ENCODE measurements at places on chromosomes 1 and 21.

- DNase-seq: no peak
Observed at GRCh38 chr1:114723457-114723856, 6.9 kb upstream of the NRAS start.

- DNase-seq: no peak
Observed at GRCh38 chr1:156146769-156147405, 6.5 kb upstream of the SEMA4A start.

- peak; percentile 82 for DNase-seq
Observed at GRCh38 chr1:94792473-94793295, 27.5 kb upstream of the SLC44A3 start.

- no peak for DNase-seq
Observed at GRCh38 chr1:244405856-244406255, 45.9 kb downstream of the ADSS2 start.

GRCh38 chr1:12201352-12202189 lies 28.3 kb upstream of the VPS13D start:
- DNase-seq: no peak

DNA sequence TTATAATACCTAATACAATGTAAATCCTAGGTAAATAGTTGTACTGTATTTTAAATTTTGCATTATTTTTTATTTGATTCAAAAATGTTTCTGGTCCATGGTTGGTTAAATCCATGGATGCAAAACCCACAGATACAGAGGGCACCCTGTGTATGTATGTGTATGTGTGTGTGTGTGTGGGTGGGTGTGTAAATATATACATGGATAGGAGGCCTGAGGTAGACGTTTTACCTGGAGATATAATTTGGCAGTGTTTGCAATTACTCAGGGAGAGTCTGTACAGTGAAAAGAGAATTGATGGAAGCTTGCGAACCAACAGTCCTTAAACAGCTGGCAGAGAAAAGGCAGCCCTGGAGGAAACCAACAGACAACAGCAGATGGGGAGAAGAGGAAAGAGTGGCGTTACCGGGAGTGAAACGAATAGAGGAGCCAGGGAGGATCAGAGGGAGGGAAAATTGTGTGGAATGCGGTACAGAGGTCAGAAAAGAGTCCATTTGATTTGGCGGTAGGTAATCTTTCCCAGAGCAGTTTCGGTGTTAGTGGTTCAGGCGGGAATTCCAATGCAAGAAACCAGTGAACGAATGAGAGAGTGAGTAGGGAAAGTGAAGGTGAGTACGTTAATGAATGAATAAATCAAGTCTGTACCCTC lies 47.9 kb upstream of the NBL1 start:
- DNase-seq: no peak

DNA sequence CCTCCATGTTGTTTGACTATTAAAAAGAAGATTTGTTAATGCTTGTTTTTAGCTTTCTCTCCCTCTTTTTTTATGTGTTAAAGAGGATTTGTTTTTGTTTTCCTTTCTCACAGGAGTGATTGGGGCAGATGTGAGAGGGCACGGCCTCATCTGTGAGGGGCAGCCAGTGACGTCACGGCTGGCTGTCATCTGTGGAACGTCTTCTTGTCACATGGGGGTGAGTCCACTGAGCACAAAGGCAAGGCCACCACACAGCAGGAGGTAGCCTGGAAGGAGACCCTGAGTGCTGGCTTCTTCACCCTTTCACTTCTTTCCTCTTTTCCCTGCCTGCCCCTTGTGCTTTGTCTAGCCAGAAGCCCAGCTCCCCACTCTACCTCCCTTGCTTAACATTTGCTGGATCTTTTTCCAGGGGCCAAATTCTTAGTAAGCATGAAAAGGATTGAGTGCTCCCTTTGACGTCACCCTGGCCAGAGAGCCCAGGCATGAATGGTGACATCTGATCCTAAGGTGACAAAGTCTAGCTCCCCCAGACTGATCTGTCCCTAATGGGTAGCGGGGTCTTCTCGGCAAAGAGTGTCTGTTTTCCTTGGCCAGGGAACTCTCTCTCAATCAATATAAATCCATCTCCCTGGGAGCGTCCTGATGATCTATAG lies 257.2 kb downstream of the FGGY start:
- DNase-seq: no peak

GRCh38 chr1:206590025-206590758 lies 22.1 kb downstream of the EIF2D start:
- peak; percentile 89 for DNase-seq

- DNase-seq: no peak
Observed at GRCh38 chr1:183003203-183003602, 20.0 kb upstream of the LAMC1 start.

GRCh38 chr1:99570486-99571089 lies 75.3 kb upstream of the PALMD start:
- no peak for DNase-seq

DNA sequence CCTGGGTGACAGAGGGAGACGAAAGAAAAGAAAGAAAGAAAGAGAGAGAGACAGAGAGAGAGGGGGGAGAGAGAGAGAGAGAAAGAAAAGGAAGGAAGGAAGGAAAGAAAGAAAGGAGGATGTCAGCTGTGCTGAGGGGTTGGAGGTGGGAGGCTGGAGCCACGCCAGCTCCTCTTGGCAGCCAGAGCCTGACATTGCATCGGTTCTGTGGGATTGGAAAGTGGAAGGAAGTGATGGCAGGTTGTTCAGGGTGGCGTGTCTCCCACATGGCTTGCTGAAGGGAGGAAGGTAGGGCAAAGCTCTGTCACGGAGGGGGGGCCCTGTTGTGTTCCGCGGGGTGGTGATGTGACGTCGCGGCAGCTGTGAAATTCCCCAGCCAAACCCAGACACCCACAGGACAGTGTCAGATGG lies 30.7 kb downstream of the EIF2D start:
- no peak for DNase-seq

DNA sequence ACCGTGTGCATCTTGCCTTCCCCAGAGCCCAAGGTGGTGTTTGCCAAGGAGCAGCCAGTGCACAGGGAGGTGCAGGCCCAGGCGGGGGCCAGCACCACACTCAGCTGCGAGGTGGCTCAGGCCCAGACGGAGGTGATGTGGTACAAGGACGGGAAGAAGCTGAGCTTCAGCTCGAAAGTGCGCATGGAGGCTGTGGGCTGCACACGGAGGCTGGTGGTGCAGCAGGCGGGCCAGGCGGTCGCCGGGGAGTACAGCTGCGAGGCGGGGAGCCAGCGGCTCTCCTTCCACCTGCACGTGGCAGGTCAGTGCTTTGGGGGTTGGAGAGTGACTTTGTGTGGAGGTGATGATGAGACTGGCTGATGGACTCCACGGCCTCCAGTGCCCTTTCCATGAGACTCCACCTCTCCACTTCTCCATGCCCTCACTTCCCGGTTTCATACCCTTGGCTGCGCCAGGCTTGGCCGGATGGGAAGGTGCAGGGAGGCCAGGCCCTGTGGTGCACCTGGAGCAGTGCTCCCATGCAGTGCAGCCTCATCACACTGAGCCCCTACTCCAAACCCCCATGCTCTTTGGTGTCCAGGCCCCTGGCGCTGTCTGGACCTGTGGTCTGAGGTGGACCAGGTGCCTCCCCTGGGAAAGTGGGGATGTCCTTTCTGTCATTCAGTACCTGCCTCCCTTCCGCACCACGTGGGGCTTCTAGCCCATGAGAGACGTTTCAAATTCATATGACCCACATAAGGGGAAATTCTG lies 49.0 kb downstream of the OBSCN start:
- no peak for DNase-seq

- DNase-seq: no peak
Observed at GRCh38 chr1:184861755-184862336, 107.2 kb upstream of the EDEM3 start.

DNA sequence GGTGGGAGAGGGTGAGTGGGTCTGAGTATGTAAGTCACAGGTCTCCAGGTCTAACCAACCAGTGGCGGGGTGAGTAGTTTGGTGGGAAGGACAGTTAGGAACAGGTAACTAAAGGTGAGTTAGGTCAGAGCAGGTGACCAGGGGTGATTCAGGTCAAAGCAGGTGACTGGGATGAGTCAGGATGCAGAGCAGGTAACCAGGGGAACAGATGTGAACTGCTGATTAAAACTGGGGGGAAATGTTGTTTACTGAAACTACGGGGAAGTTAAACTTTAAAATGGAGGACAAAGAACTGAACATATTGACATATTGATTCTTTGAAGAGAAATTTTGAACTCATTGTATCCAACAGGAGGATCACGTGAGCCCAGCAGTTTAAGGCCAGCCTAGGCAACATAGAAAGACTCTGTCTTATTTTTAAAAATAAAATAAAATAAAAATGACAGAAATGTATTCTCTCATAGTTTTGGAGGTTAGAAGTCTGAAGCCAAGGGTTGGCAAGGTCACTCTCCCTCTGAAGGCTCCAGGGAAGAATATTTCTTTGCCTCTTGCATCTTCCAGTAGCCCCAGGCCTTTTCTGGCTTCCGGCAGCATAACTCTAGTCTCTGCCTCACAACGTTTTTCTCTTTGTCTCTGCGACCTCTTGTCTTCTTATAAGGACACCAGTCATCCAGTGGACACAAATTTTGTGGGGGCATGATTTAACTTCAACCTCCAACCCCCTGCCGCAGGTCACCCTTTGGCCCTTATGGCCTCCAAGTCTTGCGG lies 64.3 kb upstream of the TINAGL1 start:
- no peak for DNase-seq

- no peak for DNase-seq
Observed at GRCh38 chr1:218811497-218811896, 362.2 kb upstream of the LYPLAL1 start.

DNA sequence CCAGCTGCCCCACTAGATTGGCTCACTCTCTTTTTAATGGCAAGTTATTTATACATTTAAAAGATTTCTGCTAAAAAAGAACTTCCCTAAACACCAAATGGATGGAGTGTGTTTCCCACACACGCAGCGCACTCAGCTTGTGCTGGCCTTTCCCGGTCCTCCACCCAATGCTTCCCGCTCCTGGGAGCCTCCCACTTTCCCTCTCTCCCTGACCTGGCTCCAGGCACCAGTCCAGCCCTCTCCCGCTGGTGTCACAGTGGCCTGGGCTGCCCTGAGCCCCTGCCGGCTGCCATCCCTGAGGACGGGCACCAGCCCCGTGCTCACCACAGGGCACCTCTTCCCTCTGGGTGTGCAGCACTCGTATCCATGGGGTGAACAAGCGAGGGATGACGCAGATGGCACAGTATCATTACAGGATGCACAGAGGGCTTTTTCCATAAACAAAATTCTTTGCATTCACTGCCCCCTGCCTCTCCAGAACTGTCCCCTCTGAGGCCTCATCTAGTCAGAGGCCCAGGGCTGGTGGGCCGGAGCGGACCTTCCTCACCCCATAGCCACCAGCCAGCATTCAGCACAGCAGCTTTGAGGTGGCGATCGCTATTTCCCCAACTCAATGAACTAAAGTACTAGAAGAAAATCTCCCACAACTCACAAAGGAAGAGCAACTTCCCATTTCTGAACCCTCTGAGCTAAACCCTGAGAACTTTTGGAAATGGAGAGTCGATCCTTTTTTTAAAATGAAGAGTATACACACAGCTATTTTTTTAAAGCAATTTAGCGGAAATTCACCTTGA lies 68.5 kb downstream of the SLC37A1 start:
- no peak for DNase-seq

DNA sequence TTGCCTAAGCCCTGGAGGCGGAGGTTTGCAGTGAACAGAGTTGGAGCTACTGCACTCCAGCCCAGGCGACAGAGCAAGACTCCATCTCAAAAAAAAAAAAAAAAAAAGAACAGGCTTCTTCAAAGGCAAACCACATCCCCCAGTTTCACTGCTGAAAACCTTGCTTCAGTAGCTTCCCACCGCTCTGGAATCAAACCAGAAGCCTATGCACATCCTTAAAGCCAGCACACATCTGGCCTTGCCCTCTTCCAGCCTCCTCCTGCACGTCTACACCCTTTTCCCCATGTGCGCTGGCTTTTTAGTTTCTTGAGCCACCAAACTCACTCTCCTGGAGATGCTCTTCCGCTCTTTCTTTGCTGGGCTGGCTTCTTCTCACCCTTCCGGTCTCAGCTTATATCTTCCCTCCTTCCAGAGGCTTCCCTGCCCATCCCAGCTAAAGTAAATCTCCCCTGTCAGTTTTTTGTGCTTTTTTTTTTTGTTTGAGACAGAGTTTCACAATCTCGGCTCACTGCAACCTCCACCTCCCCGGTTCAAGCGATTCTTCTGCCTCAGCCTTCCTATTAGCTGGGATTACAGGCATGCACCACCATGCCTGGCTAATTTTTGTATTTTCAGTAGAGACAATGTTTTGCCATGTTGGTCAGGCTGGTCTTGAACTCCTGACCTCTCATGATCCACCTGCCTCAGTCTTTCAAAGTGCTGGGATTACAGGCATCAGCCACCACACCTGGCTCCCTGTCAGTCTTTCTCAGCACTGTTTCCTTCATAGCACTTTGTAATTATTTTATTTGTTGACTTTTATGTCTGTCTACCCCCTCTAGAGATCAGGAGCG lies 42.0 kb upstream of the ID3 start:
- no peak for DNase-seq

- peak; percentile 60 for DNase-seq
Observed at GRCh38 chr1:73044241-73045036, 762.1 kb upstream of the NEGR1 start.

DNA sequence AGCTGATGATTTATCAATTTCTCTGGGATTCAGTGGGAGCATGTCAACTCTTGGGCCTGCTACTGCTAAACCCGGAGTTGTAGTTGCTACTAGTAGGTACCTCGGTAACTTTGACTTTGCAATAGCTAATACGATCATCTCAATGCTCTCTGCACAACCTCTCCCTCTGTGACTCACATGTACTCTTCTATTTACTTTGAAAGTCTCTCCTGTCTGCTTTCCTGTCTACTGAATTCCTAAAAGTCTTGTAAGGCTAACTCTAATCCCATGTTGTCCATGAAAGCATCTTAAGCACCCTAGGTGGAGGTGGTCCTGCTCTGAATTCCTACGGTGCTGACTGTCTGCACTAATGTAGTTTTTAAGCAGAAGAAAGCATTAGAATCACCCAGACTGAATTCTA lies 29.3 kb downstream of the SLC9C2 start:
- DNase-seq: peak; percentile 48

GRCh38 chr1:7838714-7839113 lies 14.2 kb downstream of the UTS2 start:
- DNase-seq: no peak

GRCh38 chr1:12097321-12097720 lies 34.2 kb downstream of the TNFRSF8 start:
- DNase-seq: no peak

DNA sequence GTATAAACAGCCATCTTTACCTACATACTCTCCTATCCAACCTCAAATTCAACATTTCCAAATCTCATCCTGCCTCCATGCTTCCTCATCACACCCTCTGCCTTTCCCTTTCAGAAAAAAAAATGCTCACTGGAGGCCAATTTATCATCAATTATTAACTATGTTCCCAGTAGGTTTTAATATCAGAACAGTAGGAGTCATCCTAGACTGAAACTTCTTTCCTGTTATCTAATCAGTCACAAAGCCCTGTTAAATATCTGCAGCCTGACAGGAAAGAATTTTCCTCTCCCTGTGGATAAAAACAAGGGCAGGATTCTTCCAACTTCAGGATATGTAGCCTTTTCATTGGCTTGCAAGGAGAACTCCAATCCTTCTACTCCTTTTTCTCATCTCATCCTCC lies 28.4 kb downstream of the EGLN1 start:
- no peak for DNase-seq

Data from HT1080 (cell line).